ENCODE measurements at places on chromosomes 7 and 10.

- no peak for DNase-seq
These were observed 538.0 kb downstream of the DNAJB6 start for GRCh38 chr7:157874870-157875229.

DNA sequence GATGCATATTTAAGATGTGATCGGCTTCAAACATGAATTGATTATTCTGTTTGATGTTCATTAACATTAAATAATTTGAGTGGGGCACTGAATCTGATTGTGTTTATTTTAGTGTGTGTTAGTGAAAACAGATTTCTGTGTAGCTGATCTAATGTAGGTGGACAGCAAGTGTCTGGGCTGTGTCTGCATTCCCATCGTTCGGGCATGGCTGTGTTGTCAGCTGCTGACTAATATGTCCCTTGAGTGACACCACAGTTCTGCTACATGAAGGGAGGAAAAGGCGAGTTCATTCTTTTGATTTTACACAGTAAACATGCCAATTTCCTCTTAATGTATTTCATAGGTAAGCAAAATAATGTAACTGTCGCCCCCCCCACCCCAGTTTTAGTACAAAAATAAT lies 203.0 kb downstream of the CNTNAP2 start:
- no peak for DNase-seq

GRCh38 chr10:16116404-16117304 lies 256.3 kb upstream of the MINDY3 start:
- DNase-seq = no peak

GRCh38 chr7:17109020-17109419 lies 189.4 kb upstream of the AHR start:
- no peak for DNase-seq

DNA sequence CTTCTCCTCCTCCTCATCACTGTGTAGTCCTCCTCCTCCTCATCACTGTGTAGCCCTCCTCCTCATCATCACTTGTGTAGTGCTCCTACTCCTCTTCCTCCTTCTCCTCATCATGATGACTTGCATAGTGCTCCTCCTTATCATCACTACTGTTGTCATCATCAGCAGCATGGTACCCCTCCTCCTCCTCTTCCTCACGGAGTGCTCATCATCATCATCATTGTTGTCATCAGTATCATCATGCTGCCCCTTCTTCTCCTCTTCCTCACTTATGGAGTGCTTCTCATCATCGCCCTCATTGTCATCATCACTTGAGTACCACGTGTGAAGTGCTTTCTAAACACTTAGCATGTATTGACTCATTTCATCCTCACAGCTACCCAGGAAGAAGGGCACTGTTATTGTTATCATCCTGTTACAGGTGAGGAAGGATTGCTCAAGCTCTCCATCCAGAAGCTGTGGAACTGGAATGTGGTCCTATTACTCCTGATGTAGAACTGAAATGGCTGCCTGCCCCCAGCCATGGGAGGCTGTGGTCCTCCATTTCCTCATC lies 122.8 kb upstream of the SHH start:
- DNase-seq = no peak

DNA sequence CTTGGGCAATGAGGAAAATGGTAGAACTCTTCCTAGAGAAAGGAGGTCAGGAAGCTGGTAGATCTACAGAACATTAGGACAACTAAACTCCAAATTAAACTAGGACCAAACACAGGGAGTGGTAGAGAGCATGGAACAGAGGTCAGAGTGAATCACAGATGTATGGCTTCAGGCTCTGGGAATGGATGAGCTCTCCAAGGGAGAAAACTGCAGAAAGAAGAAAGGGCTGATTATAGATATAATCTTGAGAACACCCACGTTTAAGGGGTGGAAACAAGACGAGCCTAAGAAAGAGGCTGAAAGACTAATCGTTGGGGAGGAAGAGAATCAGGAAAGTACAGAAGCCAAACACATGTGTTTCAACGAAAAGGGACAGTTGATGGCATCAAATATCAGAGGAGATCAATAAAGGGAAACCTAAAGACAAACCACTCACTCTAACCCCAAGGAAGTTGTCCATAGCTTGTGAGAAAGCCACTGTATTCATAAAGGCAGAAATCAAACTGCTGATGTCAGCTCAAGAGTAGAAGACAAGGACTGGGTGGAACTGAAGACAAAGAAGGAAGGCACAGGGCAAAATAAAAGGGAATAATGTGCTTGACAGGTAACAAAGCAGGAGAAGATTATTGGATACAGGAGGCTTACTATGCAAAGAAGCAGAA lies 41.4 kb downstream of the NUDCD3 start:
- no peak for DNase-seq

DNA sequence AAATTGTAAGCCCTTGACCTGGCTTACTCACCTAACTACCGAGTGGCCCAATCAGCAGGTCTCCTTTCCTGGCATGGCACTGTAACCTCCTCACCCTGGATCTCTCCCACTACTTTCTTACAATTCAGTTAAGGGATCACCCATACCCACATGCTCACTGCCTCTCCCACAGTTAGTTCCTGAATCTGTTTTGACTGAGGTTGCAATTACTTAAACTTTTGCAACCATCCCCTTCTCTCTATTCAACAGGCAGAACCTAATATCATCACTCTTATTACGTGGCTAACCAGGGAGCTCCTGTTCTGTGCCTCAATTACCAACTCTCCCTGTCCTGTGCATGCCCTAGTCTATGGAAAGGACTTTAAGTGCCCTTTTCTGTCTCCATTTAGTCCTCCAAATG lies 84.2 kb upstream of the IKZF1 start:
- DNase-seq = no peak

- DNase-seq = no peak
These were observed 548.0 kb downstream of the MAGI2 start for GRCh38 chr7:78905436-78905835.

GRCh38 chr7:26543340-26543739 lies 251.7 kb downstream of the SNX10 start:
- DNase-seq = no peak

DNA sequence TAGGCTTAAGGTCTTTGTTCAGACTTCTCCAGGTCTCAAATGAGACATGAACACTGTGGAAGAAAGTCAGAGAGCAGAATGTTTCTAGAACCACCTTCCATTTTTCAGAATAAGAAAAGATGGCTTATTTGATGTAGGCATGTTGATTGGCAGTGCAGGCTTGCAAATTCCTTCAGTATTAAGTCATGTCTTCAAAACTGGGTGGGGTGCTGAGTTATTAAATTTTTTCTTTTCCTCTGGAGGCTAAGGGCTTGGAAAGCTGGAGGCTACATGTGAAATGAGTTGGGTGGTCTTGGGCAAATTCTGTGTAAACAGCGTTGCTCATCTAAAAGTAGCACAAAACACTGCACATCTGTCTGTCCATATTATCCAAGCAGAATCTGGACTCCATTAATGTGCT lies 62.8 kb downstream of the PRTFDC1 start:
- DNase-seq = no peak

All from AG09319 (cell line).